ENCODE measurements at places on chromosomes 7 and 10. TPM values are rescaled to one million over a fixed set of nuclear protein-coding genes. Genes with fewer than 3 reads are reported as not detected.

DNA sequence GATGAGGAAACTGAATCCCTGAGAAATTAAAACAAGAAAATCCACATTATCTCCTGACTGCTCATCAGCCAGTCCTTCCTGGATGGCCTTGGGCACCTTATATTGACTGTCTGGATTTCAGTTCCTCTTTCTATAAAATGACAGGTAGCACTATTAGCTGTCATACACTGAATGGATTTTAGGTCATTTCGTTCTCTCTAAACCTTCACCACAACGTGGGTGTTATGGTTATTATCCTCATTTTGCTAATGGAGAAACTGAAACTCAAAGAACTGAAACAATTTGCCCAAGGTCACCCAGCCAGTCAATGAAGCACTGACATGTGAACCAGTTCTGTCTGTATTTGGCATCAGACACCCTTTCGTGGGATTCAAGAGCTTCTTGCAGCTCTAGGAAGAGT, 193.8 kb downstream of the CYP26A1 start:
- H3K36me3 ChIP-seq = no peaks in the 10 kb centered on the region
- no peaks in the 10 kb centered on the region for H3K4me1 ChIP-seq
- no peak overlapping the region for H3K27ac ChIP-seq
- no peak for DNase-seq

UPK3B gene
- total RNA-seq = 16.6 TPM

SYNPO2L gene
- 0.32 TPM for total RNA-seq

BRAT1 gene
- total RNA-seq = 24.4 TPM

- H3K36me3 ChIP-seq = peaks cover 51% of the 10 kb centered on the region
- peak overlapping the region; percentile 25 for H3K27ac ChIP-seq
- H3K4me1 ChIP-seq = peaks cover 47% of the 10 kb centered on the region
- H3K27me3 ChIP-seq = no peaks in the 10 kb centered on the region
- no peak for DNase-seq
These were observed 6.4 kb downstream of the LZTS2 start for GRCh38 chr10:101005869-101006567.

- no peak for DNase-seq
- H3K4me1 ChIP-seq = no peaks in the 10 kb centered on the region
- H3K36me3 ChIP-seq = no peaks in the 10 kb centered on the region
- no peak overlapping the region for H3K4me3 ChIP-seq
These were observed 88.8 kb upstream of the TMEM26 start for GRCh38 chr10:61541960-61542359.

GRCh38 chr10:106625751-106626150, 538.8 kb downstream of the SORCS1 start:
- no peak overlapping the region for H3K4me3 ChIP-seq
- H3K36me3 ChIP-seq = no peaks in the 10 kb centered on the region
- no peak for DNase-seq
- no peaks in the 10 kb centered on the region for H3K27me3 ChIP-seq
- H3K27ac ChIP-seq = no peak overlapping the region
- H3K4me1 ChIP-seq = no peaks in the 10 kb centered on the region

- H3K36me3 ChIP-seq = peaks cover 12% of the 10 kb centered on the region
- no peaks in the 10 kb centered on the region for H3K27me3 ChIP-seq
- no peak overlapping the region for H3K4me3 ChIP-seq
- DNase-seq = no peak
These were observed 9.9 kb upstream of the ZNF212 start for GRCh38 chr7:149229526-149229925.
